ENCODE measurements at places on chromosomes 5 and 9.
A peak's percentile ranks its signal among the peaks of the same experiment; 100 is the strongest.

GRCh38 chr9:24766081-24766480 is 220.4 kb upstream of the IZUMO3 start:
- no peak for DNase-seq

GRCh38 chr5:4205398-4205797 is 609.8 kb downstream of the IRX1 start:
- peak; percentile 49 for DNase-seq

GRCh38 chr5:127985811-127986325 is 97.7 kb upstream of the SLC12A2 start:
- no peak for DNase-seq

DNA sequence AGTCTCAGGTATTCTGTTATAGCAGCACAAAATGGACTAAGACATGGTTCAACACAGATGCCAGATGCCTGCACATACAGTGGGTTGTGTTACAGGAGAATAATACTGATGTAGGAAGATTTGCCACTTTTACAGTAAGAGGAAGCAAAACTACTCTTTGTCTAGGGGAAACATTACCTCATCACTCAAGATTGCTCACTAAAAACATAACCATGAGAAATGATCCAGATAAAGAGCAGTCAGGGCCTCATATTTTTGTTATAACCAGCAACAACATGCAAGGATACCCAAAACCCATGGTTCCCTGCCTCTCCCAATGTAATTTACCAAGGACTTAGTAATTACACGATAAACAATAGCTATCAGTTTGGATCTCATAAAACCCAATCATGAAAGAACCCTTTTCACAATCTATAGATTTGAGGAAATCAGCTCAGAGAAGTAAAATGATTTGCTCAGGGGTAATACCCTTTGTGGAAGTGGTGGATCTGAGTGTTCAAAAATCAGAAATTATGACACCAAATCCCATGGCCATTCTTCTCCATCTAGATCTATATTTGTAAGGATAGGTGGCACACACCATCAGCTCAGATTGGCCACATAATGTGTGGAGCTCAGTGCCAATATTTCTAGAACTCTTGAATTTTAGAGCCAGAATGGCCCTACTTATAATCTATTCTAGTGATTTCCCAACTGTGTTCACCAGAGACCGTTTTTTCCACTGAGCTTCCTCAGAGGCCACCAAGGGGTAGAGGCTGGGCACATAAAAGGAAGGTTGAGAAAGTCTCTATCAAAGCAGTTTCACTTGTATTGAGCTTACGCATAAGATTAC is 27.8 kb downstream of the DPYSL3 start:
- DNase-seq = no peak

- DNase-seq = no peak
Observed at GRCh38 chr5:65866837-65867521, 59.4 kb upstream of the ERBIN start.

- DNase-seq = peak; percentile 79
Observed at GRCh38 chr5:147092044-147092443, 142.8 kb upstream of the STK32A start.

GRCh38 chr9:113179839-113180238 is 29.0 kb downstream of the SLC31A2 start:
- DNase-seq = no peak

DNA sequence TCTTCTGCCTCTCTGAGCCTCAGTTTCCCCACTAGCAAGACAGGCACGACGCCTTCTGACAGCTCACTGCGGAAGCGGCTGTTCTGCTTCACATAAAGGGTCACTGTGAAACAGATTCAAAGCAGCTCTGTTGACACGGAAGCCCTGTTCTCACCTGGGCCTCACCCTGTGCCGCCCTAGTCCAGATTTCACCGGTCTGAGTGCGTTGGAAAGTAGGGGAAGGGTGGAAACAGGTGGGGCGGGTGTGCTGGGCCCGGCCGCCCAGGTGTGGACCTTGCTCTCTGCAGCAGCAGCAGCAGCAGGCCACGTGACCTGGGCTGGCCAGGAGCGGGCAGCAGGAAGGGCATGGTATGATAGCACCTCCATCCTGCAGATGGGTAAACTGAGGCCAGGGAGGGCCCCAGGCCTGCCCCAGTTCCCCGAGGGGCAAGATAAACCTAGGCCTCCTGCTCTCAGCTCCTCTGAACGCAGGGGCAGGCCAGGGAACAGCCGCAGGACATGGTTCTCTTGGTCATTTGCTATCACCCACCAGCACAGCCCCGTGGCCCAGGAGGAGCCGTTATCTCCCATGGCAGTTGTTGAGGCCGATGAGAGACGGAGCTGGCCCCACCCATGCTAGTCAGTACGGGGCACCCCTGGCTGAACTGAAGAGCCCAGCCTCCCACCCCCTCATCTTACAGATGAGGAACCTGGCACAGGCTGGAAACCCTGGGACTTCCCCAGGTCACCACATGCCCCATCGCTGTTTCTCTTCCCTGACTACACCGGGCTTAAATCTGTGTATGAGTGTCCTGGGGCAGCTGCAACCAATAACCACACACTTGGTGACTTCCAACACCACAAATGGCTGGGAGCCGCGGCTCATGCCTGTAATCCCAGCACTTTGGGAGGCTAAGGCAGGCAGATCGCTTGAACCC is 12.1 kb downstream of the PTGES2 start:
- DNase-seq = no peak

DNA sequence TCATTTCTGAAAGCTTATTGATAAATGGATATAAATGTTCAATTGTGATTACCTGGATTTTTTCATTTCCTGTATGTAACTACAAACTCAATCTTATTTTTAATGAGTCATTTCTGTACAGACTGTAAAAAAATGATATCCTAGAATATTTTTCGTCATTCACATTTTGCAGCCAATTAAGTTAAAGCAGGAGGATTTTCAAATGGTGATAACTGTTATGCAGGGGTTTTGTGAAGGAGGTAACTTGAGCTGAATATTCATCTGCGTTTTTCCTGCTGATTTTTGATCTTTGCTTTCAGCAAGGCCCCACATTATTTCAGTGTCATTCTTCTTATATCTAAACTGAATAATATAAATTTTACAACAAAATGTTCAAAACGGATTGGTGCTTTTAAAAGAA is 74.1 kb downstream of the SLF1 start:
- DNase-seq = no peak

DNA sequence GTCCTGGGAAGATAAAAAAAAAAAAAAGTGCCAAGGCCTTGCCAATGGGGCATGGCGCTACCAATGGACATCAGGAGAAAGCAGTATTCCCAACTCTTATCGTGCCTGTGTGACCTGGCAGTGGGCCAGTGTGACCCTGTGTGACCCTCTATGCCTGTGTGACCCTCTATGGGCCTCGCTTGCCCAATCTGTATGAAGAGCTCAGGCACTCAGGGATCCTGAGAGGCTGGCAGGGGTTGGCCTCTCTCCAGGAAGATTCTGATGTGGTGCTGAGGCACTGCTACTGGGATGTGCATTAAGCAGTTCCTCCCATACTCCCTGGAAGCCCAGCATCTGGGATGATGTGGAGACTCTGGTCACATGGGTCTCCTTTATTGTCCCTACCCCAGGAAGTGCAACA is 179.2 kb downstream of the MACROH2A1 start:
- DNase-seq = no peak

GRCh38 chr9:5767968-5768932 is 64.7 kb downstream of the ERMP1 start:
- DNase-seq = no peak

- no peak for DNase-seq
Observed at GRCh38 chr5:129930221-129930620, 26.0 kb downstream of the CHSY3 start.

GRCh38 chr9:20087481-20087880 is 298.6 kb upstream of the SLC24A2 start:
- DNase-seq = no peak

GRCh38 chr5:4661326-4661725 is 478.8 kb upstream of the ADAMTS16 start:
- no peak for DNase-seq

- no peak for DNase-seq
Observed at GRCh38 chr5:59760785-59761348, 132.7 kb downstream of the PDE4D start.

DNA sequence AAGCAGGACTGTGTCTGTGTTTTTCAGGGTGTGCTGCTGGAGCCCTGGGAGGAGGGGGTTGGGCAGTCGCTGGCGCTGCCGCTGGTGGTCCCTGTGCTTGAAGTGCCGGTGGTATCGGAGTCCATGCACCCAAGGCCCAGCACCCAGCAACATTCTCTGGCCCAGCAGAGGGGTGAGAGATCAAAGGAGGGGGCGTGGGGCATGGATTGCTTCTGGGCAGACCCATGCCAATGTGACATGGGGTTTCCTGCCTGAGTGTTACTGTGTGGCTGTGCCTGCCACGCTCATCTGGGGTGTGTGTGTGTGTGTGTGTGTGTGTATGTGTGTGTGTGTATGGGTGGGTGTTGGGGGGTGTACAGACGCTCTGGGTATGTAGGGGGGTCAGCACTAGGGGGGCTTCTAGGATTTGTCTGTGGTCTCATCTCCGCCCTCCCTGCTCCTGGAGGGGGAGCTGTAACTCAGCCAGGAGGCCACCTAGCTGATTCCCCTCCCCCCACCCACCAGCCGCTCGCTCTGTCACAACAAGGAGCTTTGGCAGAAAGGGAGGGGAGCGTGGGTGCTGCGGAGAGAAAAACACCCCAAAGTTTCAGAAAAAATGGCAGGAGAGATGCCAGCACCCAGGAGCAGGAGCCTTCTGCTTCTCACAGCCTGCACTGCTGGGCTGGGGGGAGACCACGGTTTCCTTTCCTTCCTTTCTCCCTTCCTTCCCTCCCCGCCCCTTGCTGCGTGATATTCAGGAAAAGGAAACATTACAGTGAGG is 35.9 kb upstream of the HSPA9 start:
- DNase-seq = peak; percentile 79

DNA sequence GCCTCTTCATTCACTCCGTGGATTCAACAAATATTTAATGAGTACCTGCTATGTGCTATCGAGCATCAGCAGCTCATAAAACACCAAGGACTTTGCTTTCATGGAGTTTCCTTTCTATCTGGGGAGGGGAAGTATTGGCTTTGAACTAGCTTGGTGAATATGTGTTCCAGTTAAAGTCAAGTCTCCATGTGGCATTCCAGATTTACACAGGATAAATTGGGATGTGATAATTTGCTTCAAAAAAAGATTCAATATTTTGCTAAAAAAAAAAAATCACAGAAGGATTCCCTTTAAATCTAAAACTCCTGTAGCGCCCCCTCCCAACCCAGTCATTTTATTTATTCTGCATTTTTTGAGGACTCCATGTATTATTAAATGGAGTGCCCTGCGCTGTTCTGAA is 346.3 kb upstream of the SLC30A5 start:
- DNase-seq = no peak

- no peak for DNase-seq
Observed at GRCh38 chr5:36202521-36202961, 39.2 kb downstream of the NADK2 start.

DNA sequence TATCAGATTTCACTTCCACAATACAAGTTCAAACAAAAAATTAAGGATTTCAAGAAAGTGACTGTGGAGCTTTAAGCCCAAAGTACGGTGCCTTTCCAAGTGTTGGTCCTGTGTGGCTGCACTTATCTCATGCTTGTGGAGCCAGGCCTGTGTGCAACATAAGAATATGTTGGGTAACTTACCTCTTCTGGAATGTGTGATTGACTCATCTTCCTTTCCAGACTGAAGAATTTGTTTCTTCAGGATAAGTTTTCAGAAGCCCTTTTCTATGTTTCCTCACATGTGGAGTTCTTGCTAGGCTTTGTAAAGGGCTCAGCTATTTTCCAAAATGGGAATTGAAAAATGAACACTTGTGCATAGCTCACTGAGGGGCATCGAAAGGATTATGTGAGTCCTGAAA is 485.1 kb upstream of the PAPPA start:
- no peak for DNase-seq

- DNase-seq = no peak
Observed at GRCh38 chr5:132052520-132052919, 7.9 kb upstream of the IL3 start.

GRCh38 chr9:33158843-33159776 is 8.0 kb downstream of the B4GALT1 start:
- DNase-seq = no peak

DNA sequence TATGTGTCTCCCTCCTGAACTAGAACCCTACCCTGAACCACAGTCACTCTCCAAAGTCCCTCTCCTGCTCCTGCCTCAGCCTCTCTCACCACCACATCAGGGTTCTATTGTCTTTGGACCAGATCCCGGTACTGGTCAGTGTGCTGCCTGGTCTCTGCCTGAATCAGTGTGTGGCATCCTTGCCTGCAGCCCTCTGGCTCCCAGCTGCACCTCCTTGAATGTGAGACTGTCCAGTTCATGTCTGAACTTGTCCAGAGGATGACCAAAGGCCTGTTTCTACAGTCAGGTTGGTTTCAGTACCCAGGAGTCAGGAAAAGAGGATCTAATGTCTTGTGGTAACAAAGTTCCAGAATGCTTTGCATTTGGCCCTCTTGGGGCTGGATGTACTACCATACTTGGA is 76.8 kb upstream of the RANBP3L start:
- DNase-seq = no peak

GRCh38 chr5:153122403-153122802 is 368.1 kb upstream of the GRIA1 start:
- no peak for DNase-seq

DNA sequence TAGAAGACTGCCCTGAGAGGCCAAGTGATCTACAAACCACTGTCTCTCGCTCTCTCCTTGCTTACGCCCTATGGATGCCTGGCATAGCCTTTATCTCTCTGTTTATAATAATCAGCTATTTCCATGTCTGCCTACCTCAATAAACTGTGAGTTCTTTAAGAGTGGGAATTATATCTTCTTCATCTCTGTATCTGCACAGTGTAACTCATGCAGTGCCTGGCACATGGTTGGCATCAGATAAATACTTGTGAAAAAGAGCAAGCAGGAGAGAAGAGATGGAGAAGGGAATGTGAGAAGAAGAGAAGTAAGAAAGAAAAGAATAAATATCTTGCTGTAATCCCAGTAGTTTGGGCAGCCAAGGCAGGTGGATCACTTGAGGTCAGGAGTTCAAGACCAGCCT is 94.6 kb upstream of the TNPO1 start:
- DNase-seq = no peak

DNA sequence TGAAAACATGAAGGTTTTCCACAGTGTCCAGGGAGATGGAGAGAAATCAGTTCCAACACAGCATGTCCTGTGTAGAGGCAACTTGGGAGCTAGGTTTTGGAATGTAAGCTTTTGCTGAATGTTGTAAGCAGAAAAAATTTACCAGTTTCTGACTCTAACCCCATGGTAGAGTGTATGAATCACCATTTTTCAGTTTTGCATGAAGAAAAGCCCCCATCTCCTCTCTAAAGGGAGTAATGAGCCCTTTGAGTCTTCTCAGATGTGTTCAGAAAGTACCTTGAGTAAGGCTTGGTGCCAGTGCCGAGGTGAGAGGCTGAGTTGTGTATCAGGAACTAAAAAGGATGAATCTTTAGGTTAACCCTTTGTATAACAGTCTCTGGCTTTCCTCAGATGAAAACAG is 96.2 kb downstream of the ADRB2 start:
- no peak for DNase-seq

- no peak for DNase-seq
Observed at GRCh38 chr5:59259237-59259636, 634.3 kb downstream of the PDE4D start.

GRCh38 chr5:102049517-102049916 is 246.6 kb downstream of the SLCO4C1 start:
- no peak for DNase-seq

- peak; percentile 80 for DNase-seq
Observed at GRCh38 chr9:78213712-78214111, 22.2 kb upstream of the CEP78 start.

- no peak for DNase-seq
Observed at GRCh38 chr9:8437876-8438275, 638.3 kb upstream of the DMAC1 start.
